M059J (cell line): ENCODE measurements at places on chromosomes 6 and 20. TPM values are rescaled to one million over a fixed set of nuclear protein-coding genes. Genes with fewer than 3 reads are reported as not detected.

The ABCF1 gene
- total RNA-seq: 56.3 and 95.3 TPM in 2 replicates

- no peak for DNase-seq
These were observed 101.8 kb downstream of the TNFAIP3 start for GRCh38 chr6:137968901-137969300.

DNA sequence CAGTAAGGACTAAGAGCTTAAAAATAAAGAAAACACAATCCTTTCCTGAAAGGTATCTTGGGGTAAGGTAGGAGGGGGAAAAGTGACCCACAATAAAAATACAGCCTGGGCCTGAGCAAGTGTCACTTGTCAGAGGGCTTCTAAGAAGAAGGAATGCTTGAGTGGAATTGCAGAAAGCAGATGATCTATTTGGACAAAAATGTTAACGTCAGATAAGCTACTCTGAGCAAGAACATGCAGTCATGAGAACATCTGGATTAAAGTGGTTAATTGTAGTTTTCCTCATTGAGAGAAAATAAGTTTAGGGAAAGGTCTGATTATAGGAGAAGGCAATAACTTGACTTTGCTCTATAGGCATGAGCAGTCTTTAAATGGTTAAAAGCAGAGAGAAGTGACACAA, 581.9 kb downstream of the HTR1B start:
- DNase-seq: no peak

The FOXQ1 gene
- not detected in 2 replicates for total RNA-seq

DNA sequence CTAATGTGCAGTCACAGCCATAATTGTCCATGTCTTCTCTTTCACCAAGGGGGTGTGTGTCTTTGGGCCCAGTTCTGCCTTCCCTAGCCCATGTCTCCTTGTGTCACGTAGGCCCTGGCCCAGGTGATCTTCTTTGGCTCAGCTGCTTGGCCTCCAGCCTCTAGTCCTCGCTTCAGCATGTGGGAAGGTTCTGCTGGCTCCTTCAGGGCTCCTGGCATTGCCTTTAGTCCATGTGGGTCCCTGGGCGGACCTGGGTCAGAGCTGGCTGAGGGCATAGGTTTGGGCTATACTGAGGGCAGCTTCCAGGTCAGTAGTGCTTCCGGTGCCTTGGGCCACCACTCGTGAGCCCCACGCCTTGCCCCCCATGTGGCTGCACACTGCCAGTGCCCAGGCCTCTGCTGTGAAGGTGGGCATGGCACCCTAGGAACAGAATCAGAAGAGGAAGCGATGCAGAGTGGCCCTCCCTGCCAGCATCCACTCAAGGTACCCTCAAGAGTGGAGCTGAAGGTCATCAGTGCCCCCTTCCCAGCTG, 12.8 kb downstream of the AARS2 start:
- no peak for DNase-seq
